Suprapubic skin (tissue), 4 donors: ENCODE measurements at places on chromosomes 2 and 18. TPM values are rescaled to one million over a fixed set of nuclear protein-coding genes. Genes with fewer than 3 reads are reported as not detected.

DNA sequence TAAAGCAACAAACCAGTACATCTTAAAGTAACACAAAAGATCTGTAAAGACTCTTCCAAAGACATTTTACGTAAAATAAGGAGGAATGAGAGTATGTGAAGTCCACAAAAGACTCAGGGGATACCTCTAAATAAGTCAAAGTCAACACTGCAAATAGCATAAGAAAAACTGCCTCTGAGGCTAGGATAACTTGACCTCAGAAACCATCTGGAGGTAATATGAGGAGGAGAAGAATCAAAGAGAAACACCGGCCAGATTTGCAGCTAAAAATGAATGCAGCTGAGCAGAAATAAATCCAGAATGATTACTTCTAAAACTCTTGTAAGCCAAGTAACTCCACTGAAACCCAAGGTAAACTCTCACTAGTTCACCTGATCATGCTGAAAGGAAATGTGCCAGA lies 52.2 kb upstream of the ERMN start:
- DNase-seq, result no peak

DNA sequence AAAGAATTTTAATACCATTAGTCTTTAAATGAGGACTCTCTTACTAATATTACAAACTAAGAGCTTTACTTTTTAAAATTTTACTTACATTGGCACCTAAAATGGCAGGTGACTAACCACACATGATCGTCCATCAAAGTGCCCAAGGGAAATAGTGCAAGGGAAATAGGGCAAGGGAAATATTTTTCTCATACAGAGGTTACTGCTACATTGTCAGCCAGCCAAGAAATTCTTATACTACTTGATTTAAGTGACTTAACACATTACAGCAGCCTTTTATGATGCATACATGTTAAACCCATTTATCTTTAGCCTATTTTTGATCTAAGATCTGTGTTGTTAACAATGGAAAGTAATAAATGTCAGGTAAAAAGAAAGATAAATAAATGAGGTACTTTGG lies 587.2 kb upstream of the PKDCC start:
- no peak for DNase-seq

DNA sequence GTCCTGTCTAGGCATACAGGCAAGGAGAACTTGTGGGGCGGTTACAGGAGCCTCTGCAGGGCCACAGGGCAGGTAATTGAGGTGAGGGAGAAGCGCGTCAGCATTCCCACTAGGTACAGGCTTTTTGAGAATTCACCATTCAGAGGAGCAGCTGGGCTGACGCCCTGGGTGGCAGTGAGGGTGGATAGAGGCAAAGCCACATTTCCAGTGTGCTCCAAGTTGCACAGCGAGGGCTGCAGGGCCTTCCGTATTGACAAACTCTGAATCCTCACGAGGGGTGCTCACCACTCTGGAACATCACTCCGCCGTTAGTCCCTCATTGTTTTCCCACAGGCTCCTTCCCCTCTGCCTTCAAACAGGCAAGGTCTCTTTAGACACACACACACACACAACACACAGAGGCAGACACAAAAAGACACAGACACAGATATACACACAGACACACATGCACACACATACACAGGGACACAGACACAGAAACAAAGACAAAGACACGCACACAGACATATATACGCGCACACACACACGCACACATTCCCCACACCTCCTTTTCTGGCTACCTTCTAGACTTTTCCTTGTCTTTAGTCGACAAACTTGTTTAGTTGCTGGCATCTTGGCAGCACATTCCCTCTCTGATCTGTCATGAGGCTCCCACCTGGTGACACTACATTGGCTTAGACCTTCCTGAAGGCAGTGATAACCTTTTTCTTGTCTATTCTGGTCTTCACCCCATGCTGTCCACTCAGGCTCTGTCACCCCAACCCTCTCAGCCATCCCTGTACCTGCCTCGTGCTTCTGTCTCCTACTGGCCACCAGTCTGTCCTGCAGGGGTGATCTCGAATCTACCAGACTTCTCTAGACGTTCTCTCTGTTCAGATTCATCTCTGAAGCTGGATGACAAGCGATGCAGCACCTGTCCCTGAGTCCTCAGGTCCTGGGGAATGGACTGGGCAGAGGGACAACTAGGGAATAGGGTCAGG lies 136.8 kb downstream of the ALPK2 start:
- DNase-seq, result no peak

GRCh38 chr18:79779021-79779699 lies 18.6 kb upstream of the KCNG2 start:
- DNase-seq, result no peak

GRCh38 chr2:70116936-70117552 lies 29.8 kb downstream of the PCBP1 start:
- no peak for DNase-seq

The RFTN2 gene
- 4.9 TPM for total RNA-seq

GRCh38 chr18:32742579-32742978 lies 30.2 kb downstream of the KLHL14 start:
- no peak for DNase-seq

GRCh38 chr2:119746836-119747686 lies 12.7 kb upstream of the PTPN4 start:
- no peak for DNase-seq
